ENCODE measurements at places on chromosomes 3 and 15.

DNA sequence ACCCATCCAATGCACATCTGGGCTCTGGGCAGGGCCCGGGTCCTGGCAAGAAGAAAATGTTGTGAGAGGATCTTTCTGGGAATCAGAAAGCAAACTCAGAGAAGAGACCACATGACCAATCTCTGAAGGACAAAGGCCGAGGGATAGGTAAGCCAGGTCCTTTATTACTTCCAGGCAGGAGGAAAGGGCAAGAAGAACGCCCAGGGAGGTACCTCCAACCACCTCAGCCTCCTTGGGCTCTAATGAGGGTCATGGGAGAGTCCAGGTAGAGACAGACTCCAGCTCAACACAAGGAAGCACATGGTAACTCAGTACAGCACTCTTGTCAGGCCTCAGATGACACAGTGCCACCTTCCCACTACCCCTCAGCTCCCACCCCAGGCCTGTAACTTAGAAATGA, 26.0 kb downstream of the ZNF445 start:
- DNase-seq, result no peak

GRCh38 chr3:152061296-152061695, 187.9 kb downstream of the SUCNR1 start:
- no peak for DNase-seq

DNA sequence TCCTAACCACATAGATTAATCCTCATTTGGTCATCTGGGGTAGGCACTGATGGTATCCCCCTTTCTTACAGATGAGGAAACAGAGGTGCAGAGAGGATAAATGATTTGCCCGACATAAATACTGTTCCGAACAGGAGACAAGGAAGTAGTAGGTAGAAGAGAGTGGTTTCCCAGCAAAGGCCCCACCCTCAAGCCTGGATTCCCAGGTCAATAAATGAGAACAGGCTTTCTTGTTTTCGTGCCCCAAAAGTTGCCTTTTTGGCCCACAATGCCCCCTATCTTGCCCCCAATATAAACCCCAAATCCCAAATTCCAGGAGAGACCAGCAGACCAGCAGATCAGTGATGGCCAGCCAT, 125.5 kb upstream of the PRR20G start:
- no peak for DNase-seq

DNA sequence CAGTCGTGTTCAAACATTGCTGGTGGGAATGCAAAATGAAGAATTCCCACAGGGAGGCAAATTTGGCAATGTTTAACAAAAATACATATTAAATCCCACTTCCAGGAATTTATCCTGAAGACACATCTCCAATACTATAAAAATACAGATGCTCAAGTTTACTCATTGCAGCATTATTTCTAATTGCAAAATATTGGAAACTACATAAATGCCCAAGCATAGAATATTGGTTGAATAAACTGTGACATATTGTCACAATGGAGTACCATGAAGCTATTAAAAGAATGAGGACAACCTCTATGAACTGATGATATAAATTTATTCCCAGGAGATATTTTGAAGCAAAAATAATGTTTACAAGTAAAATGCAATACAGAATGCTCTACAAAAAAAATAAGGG, 49.7 kb upstream of the UBE2E2 start:
- no peak for DNase-seq

DNA sequence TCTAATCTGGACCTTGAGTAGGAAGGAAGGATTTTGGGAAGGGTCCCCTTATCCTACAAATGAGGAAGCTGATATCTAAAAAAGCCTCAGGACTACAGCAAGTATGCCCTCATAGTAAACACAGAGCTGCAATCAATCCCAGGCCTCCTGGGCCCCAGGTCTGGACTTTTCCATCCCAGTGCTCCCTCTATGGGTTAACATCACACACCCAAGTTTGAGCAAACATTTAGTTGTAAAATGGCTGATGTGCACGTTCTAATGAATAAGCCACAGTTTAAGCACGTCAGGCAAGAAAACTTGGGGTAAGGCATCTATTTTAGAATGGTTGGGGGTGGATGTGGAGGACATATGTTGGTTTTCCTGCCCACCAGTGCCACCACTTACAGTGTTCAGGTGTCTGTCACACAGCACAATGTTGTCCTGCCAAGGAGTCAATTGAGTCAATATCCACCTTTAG, 44.3 kb upstream of the UBE2E1 start:
- no peak for DNase-seq

DNA sequence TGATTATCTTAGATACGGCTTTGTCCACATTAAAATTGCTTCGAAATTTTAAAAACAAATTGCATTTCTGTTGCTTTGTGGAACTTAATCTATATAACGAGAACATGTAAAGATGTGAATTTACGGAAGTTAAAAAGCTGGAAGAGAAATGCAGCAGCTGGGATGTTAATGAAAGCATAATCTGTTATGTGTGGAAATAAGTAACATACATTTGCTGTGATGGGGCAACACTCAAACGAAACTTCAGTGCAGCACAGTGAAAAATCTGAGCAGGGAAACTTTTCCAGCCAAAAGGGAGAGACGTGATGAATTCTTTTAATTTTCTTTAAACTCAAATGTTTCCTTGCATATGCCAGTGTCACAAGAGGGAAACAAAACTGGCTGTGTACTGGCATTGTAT, 276.7 kb upstream of the LMCD1 start:
- no peak for DNase-seq

DNA sequence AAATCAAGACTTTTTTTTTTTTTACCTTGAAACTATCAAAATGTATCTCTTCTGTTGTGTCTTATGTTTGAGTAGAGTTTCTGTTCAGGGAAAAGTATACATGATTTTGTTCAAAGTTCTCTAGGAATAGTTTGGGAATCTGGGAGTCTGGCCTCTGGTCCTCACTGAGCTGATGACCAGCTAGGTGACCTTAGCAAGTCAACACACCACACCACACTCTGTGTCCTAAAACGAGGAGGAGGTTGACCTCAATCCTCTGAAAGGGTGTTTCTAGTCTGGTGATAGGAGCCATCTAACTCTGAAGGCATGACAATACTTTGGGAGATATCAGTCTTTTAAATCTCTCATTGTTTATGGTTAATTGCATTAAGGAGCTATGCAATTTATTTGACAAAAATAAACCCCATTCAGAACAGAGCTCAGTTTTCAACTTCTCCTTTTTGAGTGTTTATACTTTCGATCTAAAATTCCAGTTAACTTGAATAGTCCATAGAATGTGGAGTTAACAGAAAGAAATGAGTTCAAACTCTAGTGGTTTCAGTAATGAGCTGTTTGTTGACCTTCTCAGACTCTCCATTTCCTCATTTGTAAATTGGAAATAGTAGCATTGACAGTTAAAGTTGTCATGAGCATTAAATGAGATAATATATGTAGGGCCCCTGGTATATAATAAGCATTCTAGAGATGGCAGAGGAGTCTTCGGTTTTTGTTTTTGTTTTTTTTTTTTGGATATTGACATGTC, 112.2 kb upstream of the LRRN1 start:
- no peak for DNase-seq

DNA sequence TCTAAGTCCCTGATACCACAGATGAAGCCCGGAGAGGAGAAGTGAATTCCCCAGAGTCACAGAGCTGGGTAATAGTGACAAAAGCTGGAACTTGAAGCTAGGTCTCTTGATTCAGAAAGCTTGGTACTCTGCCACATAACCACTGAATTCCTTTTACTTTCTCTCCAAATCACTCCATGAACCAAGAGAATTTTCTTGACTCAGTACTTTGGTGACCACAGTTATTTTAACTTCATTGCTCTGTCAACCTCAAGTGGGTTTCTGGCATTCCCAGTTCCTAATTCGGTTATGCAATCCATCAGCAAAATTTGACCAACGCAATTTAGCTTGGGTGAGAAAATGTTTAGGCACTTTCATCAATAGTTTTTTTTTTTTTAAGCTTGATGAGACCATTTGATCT, 61.0 kb upstream of the PPARG start:
- DNase-seq, result no peak

- DNase-seq, result no peak
These were observed 288.5 kb downstream of the XXYLT1 start for GRCh38 chr3:194982472-194982871.

DNA sequence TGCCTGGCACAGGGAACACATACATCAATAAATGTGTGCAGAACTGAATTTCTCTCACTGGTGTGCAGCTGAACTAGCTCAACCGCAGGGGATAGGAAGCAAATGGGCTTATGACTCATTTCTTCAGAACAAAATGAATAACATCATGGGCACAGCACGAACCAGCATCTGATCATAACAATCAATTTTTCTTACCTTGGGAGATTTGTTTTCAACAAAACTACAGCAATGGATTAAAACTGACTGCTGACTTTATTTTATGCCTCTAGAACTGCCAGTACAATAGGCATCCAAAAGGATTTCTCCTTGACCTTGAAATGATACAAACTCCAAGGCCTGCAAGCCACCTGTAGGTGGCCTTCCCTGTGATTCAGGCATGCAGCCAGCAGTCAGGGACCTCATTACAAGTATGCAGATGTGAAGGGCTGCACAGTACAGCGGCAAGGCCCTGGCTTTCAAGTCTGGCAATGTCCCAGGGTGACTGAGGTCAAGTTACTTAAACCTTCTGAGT, 26.1 kb downstream of the TAMM41 start:
- DNase-seq, result peak; percentile 6

GRCh38 chr3:143652118-143652517, 196.2 kb downstream of the SLC9A9 start:
- no peak for DNase-seq

DNA sequence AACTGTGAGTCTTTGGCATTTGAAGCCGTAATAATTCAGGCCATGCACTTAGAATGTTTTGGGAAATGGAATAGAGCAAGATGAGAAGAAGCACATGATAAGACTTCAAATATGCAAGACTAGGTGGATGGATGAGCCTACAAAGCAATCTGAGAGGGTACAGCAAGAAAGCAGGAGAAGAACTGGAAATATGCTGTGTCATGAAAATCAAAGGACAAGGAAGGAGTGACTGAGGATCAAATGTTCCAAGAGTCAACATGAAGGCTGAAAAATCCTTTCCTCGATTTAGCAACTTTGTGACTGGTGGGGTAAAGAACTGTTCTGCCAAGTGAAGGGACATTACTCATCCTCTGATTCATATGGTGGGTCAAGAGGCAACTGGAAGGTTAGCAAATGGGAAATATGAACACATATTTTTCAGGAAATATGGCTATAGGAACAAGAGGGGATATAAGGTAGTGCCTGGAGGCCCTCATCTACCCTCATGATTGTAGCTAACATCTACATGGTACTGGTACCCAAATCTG, 803.7 kb upstream of the ARRDC4 start:
- no peak for DNase-seq

DNA sequence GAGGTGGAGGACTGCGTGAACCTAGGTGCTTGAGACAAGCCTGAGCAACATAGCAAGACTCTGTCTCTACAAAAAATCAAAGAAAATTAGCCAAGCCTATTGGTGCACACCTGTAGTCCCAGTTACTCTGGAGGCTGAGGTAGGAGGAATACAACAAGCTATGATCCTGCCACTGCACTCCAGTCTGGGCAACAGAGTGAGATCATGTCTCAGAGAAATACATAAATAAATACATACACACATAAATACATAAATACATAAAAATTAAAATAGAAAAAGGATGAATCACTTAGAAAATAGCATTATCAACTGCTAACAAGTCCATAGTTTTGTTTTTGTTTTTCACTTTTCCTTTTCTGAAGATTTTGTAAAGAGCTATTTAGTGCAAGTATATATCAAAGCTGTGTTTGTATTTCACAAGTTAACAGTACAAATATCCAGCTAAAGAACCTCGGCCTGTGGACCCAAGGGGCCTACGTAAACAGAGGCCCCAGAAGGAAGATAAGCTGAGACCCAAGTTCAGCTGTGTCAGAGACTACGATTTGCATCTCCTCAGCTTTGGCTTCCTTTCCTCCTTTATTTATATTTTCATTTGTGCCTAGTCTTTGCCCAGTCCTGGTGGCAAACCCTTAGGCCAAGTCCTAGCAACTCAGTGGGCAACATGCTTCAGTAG, 67.1 kb upstream of the ROBO2 start:
- DNase-seq, result no peak

- no peak for DNase-seq
These were observed 23.9 kb upstream of the SLC12A8 start for GRCh38 chr3:125236331-125236903.

- no peak for DNase-seq
These were observed 84.9 kb downstream of the FNDC3B start for GRCh38 chr3:172124271-172124670.

DNA sequence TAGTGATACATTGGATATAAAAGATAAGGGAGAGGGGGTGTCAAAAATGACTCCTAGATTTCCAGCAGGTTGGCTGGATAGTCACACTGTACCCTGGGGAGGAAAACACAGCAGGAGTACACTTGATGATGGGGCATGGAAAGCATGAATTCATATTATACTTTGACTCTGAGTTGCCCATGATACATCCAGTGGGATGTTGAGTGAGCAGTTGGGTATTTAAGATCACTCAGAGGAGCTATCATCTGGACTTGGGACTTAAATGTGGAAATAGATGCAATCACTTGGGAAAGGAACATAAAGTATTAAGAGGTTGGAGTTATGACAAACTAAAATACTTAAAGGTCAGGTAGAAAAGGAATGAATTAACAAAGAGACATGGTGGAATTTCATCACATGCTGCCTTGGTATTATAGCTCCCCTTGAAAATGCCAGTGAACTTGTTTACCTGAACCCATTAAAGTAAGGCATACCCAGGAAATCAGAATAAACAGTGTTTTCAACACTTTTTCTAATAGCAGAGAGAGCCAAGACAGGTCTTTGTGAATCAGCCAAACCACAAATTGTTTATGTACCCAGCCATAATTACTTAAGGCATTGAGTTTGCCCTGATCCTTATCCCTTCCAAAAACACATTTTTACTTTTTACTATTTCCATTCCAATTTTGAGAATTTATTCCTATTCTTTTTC, 49.9 kb upstream of the ABI3BP start:
- no peak for DNase-seq

DNA sequence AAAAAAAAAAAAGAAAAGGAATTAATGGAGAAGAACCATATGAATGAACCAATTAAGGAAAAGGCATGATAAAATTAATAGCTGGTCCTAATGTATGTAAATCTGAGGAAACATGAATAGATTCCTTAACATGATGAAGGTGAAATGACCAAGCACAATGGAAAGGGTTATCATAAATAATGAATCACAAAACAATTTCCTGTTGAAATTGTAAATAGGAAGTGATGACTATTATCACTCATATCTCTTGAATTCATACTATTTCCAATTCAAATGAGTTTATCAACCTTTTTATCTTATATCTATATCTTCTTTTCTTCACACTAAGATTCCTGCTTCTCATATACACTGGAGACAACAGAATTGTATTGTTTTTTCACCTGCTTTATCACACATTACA, 32.0 kb downstream of the AADACL2 start:
- no peak for DNase-seq

- no peak for DNase-seq
These were observed 60.7 kb upstream of the FURIN start for GRCh38 chr15:90807786-90808086.

DNA sequence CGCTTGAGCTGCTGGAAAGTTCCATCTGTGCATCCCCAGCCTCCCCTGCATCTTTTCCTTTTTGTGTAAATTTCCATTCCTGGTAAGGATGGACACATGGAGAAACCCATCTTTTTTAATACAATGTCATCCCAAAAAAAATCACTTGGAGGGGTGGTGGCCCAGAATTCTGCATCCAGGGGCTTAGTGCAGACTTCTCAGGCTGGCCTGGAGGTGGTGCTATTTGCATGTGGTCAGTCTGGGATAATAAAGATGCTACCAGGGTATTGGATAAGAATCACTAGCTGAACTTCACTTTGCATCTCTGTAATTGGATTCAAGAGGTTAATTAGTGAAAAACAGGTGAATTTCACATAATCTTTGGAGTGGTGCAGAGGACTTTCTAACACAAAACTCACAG, 1.8 kb upstream of the ZSCAN2 start:
- peak; percentile 29 for DNase-seq
